Muscle of leg (tissue), 16 donors: ENCODE measurements at places on chromosomes 11 and 22. TPM values are rescaled to one million over a fixed set of nuclear protein-coding genes. Genes with fewer than 3 reads are reported as not detected.

DRICH1 gene
- 0.71 TPM for total RNA-seq

DNA sequence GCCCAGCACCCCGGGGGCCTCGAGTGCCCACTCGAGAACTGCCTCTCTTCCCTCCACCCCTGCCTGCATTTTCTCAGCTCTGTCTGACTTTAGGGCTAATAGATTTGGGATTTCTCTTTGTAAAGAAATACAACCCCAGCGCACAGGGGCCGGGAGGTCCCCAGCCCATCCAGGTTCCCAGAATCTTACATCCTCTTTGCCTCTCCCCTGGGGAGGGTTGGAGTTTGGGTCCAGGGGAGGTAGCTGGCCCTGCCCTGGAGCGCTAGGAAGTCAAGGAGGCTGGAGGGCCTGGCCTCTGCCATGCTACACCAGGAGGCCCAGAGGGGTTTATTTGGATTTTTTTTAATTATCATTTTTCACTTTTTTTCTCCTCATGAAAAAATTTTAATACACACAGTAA lies 65.7 kb upstream of the LMO1 start:
- H3K27ac ChIP-seq, result no peak overlapping the region
- peaks cover 8% of the 10 kb centered on the region for H3K4me1 ChIP-seq
- H3K36me3 ChIP-seq, result no peaks in the 10 kb centered on the region

DNA sequence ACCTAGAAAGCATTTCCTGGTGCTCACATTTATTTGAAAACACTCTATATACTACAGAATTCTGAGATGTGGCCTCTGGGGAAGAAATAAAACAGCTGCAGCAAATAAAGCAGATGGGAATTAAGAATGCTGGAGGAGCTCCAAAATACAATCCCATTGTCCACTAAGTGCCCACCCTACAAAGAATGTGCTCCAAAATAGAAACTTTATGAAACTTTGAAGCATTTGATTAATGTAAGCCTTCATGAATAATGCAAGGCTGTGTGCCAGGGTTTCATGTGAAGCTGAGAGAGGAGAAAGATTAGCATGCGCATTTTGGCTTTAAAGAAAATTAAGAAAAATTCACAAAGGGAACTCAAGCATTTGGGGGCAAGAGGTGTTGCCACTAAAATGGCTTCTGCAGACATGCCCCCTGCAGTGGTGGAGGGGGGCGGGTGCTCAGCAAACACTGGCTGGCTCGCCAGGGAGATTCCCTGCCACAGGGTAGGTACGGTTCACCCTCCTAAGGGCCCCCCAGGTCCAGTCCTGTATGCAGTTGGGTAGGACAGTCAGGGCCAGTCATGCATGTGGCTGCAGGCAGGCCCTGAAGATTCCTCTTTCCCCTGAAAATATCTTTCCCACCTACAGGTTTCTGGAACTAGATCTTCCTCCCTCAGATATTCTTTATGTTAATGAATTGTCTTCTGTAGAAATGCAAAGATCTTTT lies 46.6 kb upstream of the RCN1 start:
- H3K27ac ChIP-seq, result no peak overlapping the region
- no peaks in the 10 kb centered on the region for H3K36me3 ChIP-seq
- DNase-seq, result peak; percentile 47

TTC36 gene
- total RNA-seq, result 1.1 TPM

DNA sequence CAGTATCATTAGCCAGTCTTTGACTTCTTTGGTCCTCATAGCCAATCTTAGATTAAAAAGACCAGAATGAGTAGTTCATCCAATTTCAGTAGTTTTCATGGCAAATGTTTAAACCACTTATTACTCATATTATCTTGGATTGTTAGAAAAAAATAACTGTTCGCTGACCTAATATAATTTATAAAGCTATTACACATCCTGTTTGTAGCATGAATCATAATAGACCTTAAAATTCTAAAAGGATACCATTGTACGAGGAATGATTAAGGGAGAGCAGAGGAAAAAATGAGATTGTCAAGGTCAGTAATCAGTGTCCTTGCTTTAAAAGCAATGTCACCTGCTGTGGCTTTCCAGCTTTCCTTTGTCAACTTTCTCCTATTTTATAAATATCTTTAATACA lies 371.2 kb downstream of the NELL1 start:
- no peak overlapping the region for H3K27ac ChIP-seq
- H3K4me1 ChIP-seq, result no peaks in the 10 kb centered on the region
- DNase-seq, result no peak

- H3K27me3 ChIP-seq, result no peaks in the 10 kb centered on the region
- no peaks in the 10 kb centered on the region for H3K36me3 ChIP-seq
- DNase-seq, result peak; percentile 22
Measured at GRCh38 chr11:104091281-104092096, 55.0 kb downstream of the DDI1 start.

HEPN1 gene
- total RNA-seq, result not detected

PHF21B gene
- total RNA-seq, result 0.49 TPM

OR8G5 gene
- not detected for total RNA-seq

CENPM gene
- total RNA-seq, result 6.7 TPM

DNA sequence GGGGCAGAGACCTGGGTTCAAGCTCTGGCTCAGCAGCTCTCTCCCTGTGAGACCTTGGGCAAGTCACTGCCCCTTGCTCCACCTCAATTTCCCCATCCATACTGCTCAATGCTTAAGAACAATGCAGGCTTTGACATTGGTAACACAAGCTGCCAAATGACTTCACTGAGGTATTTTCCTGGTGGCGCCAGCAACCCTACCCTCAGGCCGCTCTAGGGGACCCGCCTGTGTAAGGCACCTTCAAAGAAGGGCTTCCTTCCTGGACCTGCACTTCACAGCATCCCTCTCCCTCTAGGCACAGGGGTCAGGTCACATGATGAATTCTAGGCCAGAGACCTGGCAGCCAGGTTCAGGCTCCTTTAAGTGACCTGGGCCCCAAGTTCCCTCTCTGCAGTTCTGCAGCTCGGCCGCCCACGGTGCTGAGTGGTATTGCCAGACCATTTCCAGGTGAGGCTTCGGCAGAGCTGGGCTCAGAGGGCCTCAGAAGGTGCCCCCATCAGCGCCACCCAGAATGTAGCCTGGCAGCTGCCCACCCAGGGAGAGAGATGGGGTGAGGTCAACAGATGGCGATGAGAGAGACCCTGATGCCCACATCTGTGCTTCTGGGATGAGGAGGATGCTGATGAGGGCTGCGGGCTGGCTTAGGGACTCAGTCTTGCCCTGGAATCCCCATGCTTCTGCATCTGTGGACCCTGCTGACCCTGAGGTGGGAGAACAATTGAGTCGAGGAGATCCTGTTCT lies 4.5 kb downstream of the WNT11 start:
- DNase-seq, result no peak
- no peak overlapping the region for H3K27ac ChIP-seq
- peaks cover 3% of the 10 kb centered on the region for H3K36me3 ChIP-seq
- peaks cover 12% of the 10 kb centered on the region for H3K4me1 ChIP-seq
- H3K27me3 ChIP-seq, result peaks cover 27% of the 10 kb centered on the region

LGR4 gene
- total RNA-seq, result 29.6 TPM

DNA sequence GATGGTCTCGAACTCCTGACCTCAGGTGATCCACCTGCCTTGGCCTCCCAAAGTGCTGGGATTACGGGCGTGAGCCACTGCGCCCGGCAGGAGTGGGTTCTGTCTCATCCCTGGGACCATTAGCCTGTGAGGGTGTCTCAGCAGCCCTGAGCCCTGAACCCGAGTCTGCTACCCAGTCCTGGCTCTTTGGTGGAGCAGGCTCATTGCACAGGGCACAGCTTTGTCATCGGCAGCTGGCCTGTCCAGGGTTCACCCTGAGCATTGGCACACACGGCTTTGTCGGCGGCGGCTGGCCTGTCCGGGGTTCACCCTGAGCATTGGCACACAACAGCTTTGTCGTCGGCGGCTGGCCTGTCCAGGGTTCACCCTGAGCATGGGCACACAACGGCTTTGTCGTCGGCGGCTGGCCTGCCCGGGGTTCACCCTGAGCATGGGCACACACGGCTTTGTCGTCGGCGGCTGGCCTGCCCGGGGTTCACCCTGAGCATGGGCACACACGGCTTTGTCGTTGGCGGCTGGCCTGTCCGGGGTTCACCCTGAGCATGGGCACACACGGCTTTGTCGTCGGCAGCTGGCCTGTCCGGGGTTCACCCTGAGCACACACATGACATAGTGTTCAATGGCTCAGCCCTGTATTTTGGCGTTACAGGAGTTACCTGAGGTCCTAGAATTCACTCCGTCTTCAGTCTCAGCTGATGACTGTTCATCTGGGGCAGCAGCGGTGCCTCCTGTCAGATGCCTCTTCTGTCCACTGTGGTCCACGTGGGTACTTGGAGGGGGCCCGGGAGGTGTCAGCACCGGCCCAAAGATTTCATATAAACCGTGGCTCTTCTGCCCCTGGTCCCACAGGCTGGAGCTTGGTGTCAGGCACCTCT lies 1082.5 kb downstream of the BRD1 start:
- DNase-seq, result no peak
- no peak overlapping the region for H3K4me3 ChIP-seq
- H3K27ac ChIP-seq, result no peak overlapping the region
- no peaks in the 10 kb centered on the region for H3K36me3 ChIP-seq

NLRP14 gene
- 0.04 TPM for total RNA-seq

DNA sequence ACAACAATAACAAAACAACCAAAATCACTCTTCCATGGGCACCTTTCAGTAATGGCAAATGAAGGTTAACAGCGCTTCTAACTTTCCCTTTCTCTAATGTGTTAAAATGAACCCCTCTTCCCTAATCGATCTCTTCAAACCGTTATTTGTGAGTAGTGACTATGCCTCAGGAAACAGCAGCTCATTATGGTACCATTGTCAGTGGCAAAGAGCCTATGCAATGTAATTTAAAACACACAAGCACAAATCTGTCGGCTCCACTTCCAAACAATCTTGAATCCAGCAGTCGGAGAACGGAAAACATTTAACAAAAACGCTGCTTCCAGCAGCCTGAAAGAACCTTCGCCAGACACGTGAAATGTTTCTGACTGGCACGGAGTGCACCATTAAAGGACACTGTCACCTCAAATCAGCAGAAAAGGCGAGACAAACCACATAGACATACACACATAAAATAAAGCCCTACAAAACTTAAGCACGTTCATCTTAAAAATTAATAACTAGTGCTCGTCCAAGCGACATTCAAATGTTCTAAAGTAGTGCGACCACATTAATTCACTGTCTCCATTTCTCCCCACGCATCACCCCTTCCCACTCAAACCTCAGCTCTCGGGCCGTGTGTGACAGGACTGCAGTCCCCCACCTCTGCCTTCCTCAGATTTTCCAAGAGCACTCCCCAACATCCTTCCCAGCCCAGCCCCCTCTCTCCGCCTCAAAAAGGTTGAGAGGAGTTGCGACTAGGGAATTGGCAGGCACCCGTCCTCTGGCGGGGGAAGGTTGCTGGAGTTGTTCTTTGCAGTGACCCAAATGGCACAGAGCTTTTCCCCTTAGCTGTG lies 748 bp downstream of the RAB30 start:
- peaks cover 7% of the 10 kb centered on the region for H3K36me3 ChIP-seq
- peak overlapping the region; percentile 88 for H3K4me3 ChIP-seq
- no peaks in the 10 kb centered on the region for H3K27me3 ChIP-seq
- H3K4me1 ChIP-seq, result peaks cover 14% of the 10 kb centered on the region
- H3K27ac ChIP-seq, result peak overlapping the region; percentile 96

- peak; percentile 0 for DNase-seq
- peaks cover 4% of the 10 kb centered on the region for H3K27me3 ChIP-seq
- no peaks in the 10 kb centered on the region for H3K36me3 ChIP-seq
Measured at GRCh38 chr22:44394246-44395117, 81.7 kb upstream of the SHISAL1 start.

GRCh38 chr11:134857035-134857434 lies 445.0 kb upstream of the B3GAT1 start:
- H3K4me1 ChIP-seq, result peaks cover 2% of the 10 kb centered on the region
- DNase-seq, result no peak
- H3K27ac ChIP-seq, result no peak overlapping the region

DNA sequence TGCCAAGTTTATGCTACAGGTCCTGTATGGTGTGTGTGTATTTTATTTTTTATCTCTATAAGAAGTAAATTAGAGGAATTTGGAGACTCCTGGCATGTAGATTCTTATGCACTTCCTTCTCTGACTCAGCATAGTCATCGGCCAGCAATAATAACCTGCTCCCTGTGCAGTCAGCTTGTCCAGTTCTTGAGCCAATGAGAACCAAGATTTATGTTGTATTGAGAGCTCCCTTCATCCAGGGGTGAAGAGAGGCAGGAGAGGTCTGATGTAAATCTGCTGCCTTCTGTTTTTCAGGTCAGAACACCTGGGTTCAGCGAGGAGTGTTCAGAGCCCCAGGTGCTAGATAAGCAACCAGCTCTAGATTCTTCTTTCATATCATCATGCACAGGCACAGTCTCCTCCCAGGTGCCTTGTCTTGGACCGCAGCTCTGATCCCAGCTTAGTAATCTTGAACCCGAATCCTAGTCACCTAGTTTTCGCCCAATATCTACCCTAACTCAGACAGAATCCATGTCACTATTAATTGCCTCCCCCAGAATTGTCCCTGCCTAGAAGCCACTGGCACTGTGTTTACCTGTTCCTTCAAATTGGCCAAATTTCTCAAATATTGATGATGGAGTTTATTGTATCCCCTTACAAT lies 328.2 kb upstream of the NCAM1 start:
- DNase-seq, result no peak
- peaks cover 7% of the 10 kb centered on the region for H3K27me3 ChIP-seq
- H3K4me3 ChIP-seq, result no peak overlapping the region
- no peaks in the 10 kb centered on the region for H3K36me3 ChIP-seq
- H3K4me1 ChIP-seq, result peaks cover 18% of the 10 kb centered on the region
